ENCODE measurements at places on chromosomes 12 and 14.
A peak's percentile ranks its signal among the peaks of the same experiment; 100 is the strongest.

GRCh38 chr12:109844983-109845823, 12.0 kb upstream of the TRPV4 start:
- DNase-seq = peak; percentile 50

- DNase-seq = peak; percentile 78
Measured at GRCh38 chr14:51807356-51807755, 53.1 kb upstream of the GNG2 start.

DNA sequence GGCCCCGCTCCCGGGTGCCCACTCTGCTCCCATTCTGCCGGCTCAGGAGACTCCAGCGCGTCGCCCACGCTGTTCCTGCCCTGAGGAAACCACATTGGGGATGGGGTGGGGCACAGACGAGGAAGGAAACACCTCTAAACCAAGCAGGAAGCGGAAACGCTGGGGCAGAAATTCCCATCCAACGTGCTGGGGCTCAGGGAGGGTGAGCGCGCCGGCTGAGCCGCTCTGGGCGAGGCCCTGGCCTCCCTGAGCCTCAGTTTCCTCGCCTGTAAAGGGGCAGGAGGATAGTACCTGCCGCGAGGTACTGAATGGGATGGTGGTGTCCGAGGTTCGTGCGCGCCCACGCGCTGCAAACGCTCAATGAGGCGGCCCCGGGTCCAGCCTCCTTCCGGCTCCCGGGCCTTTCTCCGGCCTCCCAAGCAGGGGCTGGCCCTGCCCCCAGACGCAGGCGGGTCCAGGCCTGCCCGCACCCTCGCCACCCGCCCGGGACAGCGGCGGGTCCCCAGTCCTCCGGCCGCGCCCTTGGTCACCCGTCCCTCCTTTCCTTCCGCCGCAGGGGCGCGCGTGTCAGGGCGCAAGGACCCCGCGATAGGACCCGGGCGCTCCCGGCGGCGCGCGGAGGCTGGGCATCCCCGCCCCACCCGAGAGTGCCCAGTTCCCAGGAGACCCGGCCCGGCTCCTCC, 673 bp downstream of the BEGAIN start:
- no peak for DNase-seq

- no peak for DNase-seq
Measured at GRCh38 chr12:638953-639557, 24.2 kb downstream of the NINJ2 start.

DNA sequence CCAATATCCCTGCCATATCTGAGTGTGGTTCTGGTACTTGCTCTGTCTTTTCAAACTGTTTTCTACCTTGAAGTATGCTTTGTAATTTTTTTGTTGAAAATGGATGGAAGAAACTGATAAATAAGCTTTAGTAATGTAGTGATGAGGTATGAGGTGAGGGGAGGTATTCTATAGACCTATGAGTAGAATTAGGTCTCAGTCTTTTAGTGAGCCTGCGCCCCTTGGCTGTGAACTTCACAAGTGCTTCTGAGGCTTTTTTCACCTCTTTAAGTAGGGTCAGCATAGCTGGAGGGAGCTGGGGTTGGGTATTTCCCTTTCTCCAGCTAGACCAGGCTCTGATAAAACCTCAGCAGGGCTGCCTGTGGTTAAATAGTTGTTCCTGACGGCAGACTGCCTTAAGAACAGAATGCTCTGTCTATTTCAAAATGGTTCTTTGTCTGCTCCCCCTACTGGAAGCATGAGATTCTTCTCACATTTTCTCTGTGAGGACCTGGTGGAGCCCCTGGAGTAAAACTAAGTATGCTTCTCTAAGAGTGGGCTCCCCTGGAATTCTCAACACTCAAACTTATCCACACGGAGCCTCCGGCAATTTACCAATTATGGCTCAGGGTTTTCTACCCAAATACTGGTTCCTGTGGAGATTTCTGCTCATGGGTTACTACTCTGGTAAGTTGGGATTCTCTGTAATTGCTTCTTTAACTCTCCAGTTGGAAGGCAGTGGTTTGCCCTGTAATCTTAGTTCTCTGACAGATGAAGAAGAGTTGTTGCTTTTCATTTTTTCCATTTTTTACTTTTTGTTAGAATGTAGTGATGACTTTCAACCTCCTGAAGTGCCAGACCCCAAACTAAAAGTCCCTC, 13.1 kb downstream of the KRT5 start:
- peak; percentile 36 for DNase-seq

GRCh38 chr12:70044167-70044566, 199.1 kb upstream of the CNOT2 start:
- DNase-seq = no peak

- peak; percentile 88 for DNase-seq
Measured at GRCh38 chr12:77925536-77926108, 94.9 kb downstream of the NAV3 start.

- DNase-seq = no peak
Measured at GRCh38 chr12:54654926-54655325, 6.8 kb upstream of the DCD start.

GRCh38 chr12:1205512-1206060, 214.6 kb downstream of the ERC1 start:
- DNase-seq = no peak

- DNase-seq = no peak
Measured at GRCh38 chr14:53437858-53438257, 284.7 kb upstream of the DDHD1 start.

- no peak for DNase-seq
Measured at GRCh38 chr12:92619026-92619425, 83.8 kb upstream of the PLEKHG7 start.

GRCh38 chr14:55950135-55950534, 168.1 kb upstream of the PELI2 start:
- no peak for DNase-seq

- DNase-seq = no peak
Measured at GRCh38 chr12:53128780-53129569, 25.7 kb downstream of the SOAT2 start.

GRCh38 chr12:101854747-101855146, 22.6 kb upstream of the DRAM1 start:
- DNase-seq = no peak

DNA sequence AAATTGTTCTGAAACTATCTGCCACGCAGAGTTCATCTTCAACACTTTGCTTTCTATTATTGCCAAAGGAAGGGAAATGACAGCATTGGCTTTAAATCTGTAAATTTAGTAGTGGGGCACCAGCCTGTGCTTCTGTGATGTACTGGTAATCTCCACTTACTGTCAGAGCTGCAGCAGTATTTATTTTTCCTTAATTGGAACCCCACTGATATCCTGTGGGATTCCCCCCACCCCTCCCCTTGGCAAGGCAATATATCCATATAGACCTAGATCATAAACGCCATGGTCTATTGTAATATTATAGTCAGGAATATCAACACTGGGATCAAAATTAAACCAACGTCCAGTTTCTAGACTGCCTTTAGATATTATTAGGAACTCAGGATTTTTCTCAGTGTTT, 96.7 kb downstream of the RMST start:
- DNase-seq = no peak

- peak; percentile 35 for DNase-seq
Measured at GRCh38 chr14:64764641-64765520, 60.7 kb downstream of the PLEKHG3 start.

DNA sequence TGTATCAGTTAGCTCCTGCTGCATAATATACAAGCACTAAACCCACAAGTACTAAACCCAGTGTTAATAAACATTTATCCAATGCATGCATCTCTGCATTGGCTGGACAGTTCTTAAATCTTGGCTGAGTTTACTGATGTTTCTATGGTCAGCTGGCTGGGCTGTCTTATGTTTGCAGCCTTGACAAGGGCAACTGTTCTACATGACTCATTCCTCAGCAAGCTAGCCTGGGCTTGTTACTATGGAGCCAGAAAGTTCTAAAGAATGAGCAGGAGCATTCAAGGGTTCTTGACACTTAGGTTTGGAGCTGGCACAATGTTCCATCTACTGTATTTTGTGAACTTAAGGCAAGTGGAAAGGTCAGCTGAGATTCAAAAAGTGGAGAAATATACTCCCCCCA, 199.1 kb downstream of the GLT1D1 start:
- no peak for DNase-seq

- DNase-seq = no peak
Measured at GRCh38 chr14:103072595-103073366, 11.2 kb upstream of the LBHD2 start.

- DNase-seq = no peak
Measured at GRCh38 chr12:71725011-71725410, 29.7 kb upstream of the RAB21 start.

- no peak for DNase-seq
Measured at GRCh38 chr14:58397156-58397555, 1.4 kb downstream of the TOMM20L start.

DNA sequence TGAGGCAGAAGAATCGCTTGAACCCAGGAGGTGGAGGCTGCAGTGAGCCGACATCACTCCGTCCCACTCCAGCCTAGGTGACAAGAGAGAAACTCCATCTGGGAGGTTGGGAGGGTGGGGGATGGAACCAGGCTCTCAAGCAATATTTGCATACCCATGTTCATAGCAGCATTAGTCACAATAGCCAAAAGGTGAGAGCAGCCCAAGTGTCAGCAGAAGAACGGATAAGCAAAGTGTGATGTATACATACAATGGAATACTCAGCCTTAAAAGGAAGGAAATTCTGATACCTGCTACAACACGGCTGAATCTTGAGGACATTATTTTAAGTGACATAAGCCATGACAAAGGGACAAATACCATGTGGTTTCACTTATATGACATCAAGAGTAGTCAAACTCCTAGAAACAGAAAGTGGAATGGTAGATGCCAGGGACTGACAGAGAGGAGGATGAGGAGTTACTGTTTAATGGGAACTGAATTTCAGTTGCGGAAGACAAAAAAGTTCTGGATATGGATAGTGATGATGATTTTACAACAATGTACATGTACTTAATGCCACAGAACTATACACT, 11.6 kb downstream of the DAD1 start:
- no peak for DNase-seq

DNA sequence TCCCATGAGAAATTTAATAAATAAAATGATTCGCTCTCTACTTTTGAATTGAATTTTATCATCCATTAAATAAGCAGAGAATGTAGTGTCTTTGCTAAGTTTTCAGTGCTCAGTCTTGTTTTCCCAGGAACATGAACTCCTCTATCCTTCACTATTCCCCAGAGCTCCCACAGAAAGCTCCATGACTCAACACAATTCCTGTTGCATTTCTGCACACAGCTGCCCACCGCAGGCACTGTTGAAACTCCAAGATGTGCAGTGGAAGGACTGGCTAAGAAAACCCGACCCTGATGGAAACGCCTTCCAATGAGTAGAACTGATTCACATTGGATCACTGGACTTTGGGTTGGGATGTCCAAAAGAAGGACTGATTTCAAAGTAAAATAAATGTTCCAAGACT, 202.4 kb upstream of the AMIGO2 start:
- peak; percentile 89 for DNase-seq

DNA sequence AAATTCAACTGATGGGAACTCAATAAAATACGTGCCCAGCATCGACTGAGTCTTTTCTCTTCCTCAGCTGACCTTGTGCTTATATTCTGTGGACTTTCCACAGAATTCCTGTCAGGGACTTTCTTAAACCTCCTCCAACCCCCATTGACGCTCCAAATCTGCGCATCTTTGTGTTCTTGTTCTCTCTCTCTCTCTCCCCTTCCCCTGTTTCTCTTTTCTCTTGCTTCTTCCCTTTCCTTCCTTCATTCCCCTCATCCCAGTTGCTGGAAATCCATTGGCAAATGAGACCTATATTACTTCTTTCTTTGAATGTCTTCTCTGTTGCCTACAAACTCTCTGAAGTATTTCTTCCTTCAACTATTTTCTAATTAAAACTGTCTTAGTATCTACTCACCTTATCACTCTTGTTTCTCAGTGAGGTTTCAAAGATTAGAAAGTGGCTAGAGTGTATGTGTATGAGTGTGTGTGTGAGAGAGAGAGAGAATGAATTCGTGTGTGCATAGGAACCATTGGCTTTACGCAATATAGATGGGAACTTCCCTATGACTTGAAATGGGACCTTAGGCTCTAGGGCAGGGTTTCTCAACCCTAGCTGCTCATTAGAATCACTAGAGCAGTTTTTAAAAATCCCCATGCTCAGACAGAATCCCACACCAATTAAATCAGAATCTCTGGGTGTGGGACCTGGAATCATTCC, 41.8 kb upstream of the DHRS7 start:
- no peak for DNase-seq

GRCh38 chr12:51898937-51899336, 8.4 kb upstream of the ACVRL1 start:
- no peak for DNase-seq

GRCh38 chr12:70806827-70807226, 113.7 kb downstream of the PTPRR start:
- DNase-seq = no peak

GRCh38 chr14:45679853-45680252, 426.9 kb upstream of the MIS18BP1 start:
- DNase-seq = peak; percentile 43

DNA sequence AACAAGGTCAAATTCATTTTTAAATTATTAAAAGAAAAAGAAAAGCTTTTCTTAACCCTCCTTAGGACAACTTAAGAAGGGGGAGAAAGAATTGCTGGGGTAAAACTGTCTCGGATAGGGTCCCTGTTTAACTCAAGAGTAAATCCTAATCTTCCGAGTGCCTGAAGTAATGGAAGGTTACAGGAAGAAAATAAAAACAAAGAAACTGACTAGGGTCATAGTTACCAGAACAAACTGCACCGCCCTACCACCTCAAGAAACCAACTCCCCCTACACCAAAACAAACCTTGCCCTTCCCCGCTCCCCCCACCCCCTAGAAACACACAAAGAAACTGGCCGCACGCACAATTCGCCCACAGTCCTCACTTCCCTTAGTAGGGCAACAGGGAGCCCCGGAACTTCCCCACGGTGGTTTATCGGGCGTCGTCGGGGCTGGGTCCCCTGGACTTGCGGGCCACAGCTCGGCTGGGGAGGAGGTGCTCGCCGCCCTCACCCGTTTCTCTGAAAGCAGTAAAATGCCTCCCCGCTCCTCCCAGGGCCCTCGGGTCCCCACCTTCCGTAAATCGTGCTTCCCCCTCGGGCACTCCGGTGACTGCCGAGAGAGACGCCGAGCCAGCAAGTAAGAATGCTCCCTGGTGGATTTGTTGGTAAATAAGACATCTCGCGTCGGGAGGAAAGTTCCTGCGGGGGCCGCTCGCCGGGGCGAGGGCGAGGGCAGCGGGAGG, 2.4 kb downstream of the SINHCAF start:
- DNase-seq = no peak

GRCh38 chr14:101899263-101899662, 65.1 kb upstream of the DYNC1H1 start:
- no peak for DNase-seq

GRCh38 chr14:76413962-76414600, 38.1 kb downstream of the ESRRB start:
- no peak for DNase-seq
